Central memory CD4-positive, alpha-beta T cell (primary cell): ENCODE measurements at places on chromosomes 1 and 21.
A peak's percentile ranks its signal among the peaks of the same experiment; 100 is the strongest.

GRCh38 chr1:169124459-169124858 lies 18.0 kb downstream of the ATP1B1 start:
- DNase-seq: no peak

GRCh38 chr1:170929835-170930554 lies 5.3 kb upstream of the MROH9 start:
- peak; percentile 5 for DNase-seq

- DNase-seq: no peak
These were observed 76.3 kb downstream of the ADARB1 start for GRCh38 chr21:45150638-45151131.

GRCh38 chr1:235017191-235017590 lies 111.4 kb downstream of the TOMM20 start:
- no peak for DNase-seq

GRCh38 chr1:24021403-24022266 lies 41.5 kb upstream of the SRSF10 start:
- no peak for DNase-seq

- peak; percentile 79 for DNase-seq
These were observed 2.9 kb downstream of the IFI6 start for GRCh38 chr1:27668808-27669723.

GRCh38 chr1:201025571-201026002 lies 2.1 kb upstream of the KIF21B start:
- DNase-seq: no peak

- no peak for DNase-seq
These were observed 107.2 kb downstream of the KCNK1 start for GRCh38 chr1:233721004-233721595.

- no peak for DNase-seq
These were observed 7.9 kb downstream of the ACOT7 start for GRCh38 chr1:6385488-6386191.

DNA sequence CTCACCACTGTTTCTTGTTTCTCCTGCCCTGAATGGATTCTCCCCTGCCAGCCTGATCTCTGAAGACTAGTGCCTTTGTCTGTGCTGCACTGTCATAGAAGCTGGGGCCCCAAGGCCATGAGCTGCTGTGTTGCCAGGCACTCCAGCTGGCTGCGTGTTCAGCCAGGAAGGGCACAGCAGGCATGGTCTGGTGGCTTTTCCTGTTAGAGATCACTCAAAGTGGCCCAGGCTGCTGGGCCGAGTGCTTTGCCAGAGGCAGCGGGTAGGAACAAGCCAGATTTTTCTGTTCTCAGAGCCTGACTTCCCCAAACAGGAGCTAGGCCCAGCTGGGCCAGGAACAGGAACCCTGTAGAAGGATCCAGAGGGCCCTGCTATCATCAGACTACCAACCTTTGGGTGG lies 5.2 kb downstream of the ADPRS start:
- DNase-seq: no peak
